ENCODE measurements at places on chromosomes 7 and 10. TPM values are rescaled to one million over a fixed set of nuclear protein-coding genes. Genes with fewer than 3 reads are reported as not detected.

Gene LAMB1
- 591 TPM for polyA plus RNA-seq

Gene SNX13
- 4.5 TPM for polyA plus RNA-seq

Gene MAT1A
- not detected for polyA plus RNA-seq

Gene CCDC136
- polyA plus RNA-seq = 1.1 TPM

Gene DENND11
- 11.6 TPM for polyA plus RNA-seq

Gene BMPR1A
- not detected for polyA plus RNA-seq

Gene H2BK1
- polyA plus RNA-seq = not detected

Gene CXCL12
- 0.35 TPM for polyA plus RNA-seq

Gene BRAT1
- polyA plus RNA-seq = 40.3 TPM
